Stimulated activated CD8-positive, alpha-beta memory T cell treated with anti-CD3 and anti-CD28 coated beads, Interleukin-7, amount 100 ng/mL, for 1 hour (primary cell): ENCODE measurements at places on chromosomes 1 and 21.

- no peak for DNase-seq
Observed at GRCh38 chr1:158998037-158998780, 11.5 kb upstream of the IFI16 start.

DNA sequence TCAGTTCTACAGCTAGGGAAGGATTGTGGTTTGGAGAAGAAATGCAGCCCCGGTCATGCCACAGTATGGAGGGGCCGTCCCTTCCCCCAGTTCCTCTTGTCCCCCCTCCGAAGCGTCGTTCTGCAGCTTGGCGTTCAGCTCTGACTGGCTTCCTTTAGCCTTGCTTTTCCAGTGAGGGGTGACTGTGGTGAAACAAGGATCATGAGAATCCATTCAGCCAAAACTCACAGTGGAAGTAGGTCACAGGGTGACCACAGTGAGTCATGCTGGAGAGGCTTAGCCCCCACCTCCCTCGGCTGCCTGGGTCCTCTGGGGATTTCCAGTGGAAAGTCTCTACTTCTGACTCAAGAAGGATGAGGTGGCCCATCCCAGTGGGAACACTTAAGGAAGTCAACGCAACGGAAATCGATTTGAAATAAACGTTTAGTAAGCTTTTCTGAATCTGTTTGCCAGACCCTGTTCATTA is 37.3 kb upstream of the COL6A2 start:
- no peak for DNase-seq

DNA sequence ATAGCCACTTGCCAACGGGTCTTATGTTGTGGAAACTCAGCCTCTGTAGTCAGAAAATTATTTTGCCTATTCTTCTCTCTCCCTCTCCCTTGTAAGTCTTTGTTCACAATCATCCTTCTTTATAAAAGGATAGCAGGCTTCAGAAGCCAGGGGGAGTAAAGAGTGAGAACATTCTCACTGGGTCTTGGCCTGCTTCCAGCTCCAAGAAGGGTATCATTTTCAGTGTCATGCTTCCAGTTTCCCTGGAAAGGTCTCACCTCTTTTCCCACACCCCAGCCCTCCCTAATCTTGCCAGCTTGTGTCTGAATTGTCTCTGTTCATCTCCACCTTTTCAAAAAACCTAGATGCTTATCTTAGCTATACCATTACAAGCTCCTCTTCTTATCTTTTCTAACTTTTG is 346.2 kb upstream of the LRRC7 start:
- DNase-seq: no peak

GRCh38 chr1:177443003-177443402 is 272.2 kb downstream of the BRINP2 start:
- DNase-seq: no peak

GRCh38 chr1:31799895-31800673 is 15.7 kb downstream of the SPOCD1 start:
- DNase-seq: no peak
